ENCODE measurements at places on chromosomes 13 and 19.

DNA sequence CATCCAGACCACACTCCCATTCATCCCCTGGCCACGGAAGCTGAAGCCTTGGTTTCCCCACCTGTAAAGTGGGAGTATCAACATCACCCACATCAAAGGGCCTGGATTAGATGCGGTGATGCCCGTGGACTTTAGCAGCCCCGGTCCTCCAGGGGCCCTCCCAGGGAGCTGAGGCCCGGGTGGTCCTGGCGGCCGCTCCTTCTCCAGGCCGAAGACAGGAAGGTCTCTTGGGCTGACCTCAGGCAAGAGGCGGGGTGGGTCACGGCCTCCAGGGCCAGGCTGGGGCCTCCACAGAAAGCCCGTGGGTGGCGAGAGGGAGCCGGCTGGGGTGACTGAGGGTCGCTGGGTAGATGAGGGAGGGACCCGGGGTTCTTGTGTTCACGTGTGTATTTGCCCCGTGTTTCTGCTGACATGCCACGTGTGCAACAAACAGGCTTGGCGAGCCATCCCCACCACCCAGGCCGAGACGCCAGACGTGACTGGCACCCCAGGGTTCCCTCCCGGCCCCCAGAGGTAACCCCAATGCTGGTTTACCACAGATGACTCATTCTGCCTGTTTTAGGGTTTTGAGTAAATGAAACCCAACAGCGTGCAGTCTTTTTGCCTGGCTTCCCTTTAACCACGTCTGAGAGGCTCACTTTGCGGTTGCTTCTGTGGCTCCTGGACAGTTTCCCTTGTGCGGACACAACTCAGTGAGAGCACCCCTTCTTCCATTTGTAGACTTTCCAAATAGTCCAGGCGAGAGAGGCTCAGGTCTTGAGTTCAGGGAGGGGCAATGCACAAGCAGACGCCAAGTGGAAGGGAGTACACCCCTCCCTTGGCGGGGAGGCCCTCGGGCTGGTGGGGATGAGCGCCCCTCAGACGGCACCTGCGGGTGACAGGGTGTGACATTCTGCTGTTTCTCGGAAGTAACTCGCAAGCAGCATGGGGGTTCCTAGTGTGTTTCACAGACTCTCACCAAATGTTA, 42.9 kb downstream of the C13orf46 start:
- peak; percentile 83 for DNase-seq

GRCh38 chr19:50365434-50366306, at the start of gene NAPSA:
Gene NAPSA (minus strand): TSS chr19:50365639. CDS start chr19:50365621, 18 bp downstream.
- no peak for DNase-seq

- DNase-seq: no peak
Observed at GRCh38 chr19:28883241-28883693, 329.7 kb downstream of the UQCRFS1 start.

DNA sequence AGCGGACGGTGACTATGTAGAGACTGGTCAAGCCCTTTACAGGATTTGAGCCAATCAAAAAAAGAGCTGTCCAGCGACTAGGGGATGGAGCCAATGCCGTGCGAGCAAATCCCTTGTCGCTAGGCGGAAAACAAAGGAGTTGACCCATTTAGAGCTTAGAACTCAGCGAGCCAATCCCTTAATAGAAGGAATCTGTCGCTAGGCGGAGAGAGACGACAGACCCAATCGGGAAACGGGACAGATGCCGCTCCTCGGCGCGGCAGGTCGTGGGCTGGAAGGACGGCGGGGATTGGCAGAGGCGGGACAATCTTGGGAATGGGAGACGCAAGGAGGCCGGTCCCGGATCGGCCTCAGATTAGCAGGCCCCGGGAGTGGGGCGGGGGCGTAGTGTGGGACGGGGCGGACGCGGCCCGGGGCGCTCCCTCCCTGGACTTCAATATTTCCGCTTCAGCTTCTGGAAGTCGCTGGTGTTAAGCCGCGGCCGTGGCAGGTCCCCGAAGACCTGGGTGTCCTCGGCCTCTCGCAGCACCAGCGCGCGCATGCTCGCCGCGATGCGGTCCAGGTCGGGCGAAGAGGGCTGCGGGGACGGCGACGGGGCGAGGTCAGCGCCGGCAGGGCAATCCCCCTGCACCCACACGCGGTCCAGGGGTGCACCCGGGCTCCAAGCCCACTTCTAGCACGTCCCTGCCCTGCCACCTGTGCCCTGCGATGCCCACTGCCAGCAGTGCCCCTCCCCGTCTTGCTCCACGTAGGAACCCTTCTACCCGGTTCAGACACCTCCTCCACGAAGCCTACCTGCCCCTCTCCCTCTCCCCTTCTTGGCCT, 2.3 kb upstream of the PNKP start:
- peak; percentile 99 for DNase-seq

DNA sequence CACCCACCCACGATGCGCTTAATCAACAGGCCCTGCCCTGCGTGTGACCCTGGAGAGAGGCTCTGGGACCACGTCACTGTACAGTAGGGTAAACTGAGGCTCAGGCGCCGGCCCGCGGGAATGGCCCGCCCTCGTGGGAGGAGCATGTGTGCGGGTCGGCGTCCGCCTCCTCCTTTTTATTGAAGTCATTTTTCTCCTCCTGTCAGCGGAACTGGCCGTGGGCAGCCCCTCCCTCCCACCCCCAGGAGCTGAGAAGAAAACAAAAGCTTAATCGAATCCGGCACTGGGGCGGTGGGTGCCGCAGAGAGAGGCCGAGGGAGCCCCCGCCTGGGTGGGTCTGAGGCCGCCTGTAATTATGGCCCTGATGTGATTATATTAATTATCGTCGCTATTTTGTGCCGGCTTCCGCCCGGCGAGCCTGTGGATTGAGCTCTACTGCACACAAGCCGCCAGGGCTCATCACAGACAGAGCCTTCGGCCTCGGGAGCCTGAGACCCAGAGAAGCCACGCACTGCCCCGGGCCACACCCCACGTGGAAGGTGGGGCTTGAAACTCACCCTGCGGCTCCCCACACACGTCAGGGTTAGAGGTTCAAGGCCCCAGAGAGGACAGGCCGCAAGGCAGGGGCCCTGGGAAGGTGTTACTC, 7.0 kb downstream of the C2CD4C start:
- no peak for DNase-seq

- DNase-seq: no peak
Observed at GRCh38 chr13:49419276-49419675, 24.6 kb downstream of the CAB39L start.

DNA sequence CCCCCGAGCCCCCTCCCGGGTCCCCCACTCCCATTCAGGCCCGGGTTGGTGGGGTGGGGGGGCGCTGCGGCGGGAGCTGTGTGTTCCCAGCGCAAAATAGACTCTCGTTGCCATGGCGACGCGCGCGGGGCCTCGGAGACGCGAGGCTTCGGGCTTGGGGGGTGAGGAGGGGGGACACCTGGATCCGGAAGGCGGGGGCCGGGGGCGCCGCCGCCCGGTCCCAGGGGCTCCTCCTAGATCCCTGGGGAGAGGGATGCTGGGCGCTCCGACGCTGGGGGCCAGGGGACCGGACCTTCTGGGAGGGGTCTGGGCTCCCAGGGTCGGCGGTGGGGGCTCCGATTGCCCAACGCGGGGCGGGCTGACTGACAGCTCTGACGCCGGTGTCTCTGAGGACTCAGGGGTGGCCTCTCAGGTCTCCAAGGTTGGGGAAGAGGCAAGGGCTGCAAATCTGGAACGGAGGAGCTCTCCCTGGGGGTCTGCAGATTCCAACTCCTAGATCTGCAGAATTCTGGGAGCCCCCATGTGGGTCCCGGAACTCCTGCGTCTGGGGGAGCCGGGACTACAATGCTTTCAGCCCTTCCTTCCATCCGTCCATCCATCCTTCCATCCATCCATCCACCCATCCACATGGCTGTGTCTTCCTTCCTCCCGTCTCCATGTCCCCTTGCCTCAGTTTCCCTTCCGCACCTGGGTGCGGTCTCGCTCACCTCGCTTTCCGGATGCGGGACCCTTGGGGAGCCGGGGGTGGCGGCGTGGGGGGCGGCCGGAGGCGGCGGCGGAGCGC, 9.1 kb upstream of the SHISA7 start:
- DNase-seq: no peak

DNA sequence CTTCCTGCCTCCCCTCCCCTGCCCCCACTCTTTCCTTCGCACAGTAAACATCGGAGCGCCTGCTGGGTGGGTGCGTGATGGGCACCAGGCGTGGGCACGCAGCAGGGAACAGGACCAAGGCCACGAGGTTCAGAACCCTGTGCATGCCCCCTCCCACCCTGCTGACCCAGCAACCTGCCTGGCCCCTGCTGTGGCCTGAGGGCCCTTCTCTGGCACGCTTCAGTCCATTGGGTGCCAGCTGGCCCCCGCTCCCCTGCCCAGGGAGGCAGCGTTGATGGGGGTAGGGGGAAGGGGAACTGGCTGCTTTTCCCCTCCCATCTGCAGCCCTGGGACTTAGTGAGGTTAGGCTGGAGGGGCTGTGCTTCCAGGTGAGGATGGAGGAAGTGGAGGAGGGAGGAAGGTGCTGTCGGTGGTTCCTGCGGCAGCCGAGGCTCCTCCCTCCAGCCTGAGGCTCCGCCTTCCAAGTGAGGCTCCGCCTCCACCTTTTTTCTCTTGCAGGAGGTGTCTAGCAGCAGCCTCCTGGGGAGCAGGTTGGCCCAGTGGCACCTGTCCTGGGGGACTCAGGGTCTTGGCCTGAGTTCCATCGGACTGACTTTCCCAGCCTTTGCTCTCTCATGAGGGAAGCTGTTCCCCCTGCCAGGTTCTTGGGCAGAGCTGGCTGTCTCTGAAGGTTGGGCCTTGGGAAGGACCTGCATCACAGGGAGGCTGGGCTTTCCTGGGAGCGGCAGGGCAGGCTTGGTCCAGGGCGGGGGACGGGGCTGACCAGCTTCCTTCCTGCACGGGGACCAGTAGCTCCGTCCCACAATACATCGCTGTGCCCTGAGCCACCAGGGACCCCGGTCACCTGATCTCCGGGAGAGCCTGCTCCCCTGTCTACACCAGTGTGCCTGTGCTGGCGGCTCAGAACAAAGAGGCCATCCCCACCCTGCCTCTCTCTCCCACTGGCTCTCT, 7.3 kb downstream of the PIAS4 start:
- DNase-seq: no peak

DNA sequence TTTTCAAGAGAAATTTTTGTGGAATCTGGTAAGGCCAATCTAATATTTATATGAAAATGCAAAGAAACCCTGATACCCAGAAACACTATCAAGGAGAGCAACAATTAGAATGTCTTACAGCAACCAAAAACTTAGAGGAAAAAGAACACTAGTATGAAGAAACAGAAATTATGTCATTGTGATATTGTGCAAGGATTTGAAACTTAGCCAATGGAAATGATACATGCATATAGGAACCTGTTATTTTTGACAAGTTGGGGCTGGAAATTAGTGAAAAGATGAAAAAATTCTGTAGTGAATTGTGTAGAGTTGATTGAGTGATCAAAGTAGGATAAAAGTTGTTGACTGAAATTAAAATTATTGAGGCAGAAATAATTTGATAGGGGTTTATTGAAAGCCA, 792.6 kb upstream of the SLITRK6 start:
- DNase-seq: no peak

DNA sequence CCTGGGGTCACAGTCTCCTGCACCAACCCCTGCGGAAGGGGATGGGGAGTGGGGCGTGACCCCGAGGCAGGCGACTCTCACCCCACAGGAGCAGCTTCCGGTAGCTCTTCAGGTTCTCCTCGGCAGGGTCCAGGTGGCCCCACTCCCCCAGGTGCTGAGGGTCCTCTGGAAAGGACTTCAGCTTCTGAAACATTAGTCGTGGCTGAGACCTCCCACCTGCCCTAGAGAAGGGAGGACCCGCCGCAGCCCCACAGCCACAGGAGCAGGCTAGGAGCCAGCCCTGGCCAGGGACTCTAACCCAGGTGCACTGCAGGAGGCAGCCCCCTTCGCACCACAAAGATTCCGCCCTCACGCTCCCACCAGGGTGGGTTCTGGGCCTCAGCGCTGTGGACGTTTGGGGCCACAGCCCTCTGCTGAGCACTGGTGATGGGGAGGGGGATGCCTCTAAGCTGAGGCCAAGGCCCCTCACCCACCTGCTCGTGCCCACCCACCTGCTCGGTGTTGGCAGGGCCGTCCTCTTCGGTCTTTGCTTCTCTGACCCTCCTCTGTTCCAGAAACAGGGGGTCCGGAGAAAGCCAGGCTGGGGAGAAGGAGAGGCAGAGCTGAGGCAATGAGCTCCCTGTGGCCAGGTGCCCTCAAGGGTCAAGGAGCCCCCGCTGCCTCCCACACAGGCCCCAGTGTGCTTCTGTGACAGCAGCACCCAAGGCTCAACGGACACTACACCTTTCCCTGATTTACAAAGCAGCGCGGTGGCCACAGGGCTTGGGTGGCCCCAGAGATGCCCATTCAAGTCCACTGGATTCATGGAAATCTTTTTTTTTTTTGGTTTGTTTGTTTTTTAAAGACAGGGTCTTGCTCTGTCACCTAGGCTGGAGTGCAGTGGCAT, 11.0 kb downstream of the ZSCAN18 start:
- DNase-seq: no peak

DNA sequence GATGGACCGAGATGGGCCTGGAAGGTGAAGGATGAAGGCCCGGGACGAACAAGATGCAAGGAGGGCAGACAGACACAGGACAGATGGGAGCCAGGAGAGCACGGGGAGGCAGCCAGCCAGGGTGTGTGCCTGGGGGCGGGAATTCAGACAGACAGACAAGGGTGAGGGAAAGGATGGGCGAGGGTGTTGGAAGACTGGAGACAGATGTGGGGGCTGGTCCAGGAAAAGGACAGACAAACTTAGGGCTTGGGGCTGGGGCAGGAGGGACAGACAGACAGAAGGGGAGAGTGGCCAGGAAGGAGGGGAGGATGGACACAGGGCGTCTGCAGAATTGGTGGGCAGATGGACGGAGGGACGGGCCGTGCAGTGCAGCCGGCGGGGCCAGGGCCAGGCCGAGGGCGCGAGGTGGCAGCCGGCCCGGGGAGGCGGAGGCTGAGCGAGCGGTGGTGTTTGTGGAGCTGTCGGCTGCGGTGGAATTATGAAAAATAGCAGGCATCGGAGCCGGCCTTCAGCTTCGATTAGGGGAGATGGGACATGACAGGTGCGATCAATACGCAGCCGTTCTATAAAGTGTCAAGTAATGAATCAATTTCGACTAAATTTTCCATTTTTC, 4.6 kb upstream of the ERFL start:
- no peak for DNase-seq

DNA sequence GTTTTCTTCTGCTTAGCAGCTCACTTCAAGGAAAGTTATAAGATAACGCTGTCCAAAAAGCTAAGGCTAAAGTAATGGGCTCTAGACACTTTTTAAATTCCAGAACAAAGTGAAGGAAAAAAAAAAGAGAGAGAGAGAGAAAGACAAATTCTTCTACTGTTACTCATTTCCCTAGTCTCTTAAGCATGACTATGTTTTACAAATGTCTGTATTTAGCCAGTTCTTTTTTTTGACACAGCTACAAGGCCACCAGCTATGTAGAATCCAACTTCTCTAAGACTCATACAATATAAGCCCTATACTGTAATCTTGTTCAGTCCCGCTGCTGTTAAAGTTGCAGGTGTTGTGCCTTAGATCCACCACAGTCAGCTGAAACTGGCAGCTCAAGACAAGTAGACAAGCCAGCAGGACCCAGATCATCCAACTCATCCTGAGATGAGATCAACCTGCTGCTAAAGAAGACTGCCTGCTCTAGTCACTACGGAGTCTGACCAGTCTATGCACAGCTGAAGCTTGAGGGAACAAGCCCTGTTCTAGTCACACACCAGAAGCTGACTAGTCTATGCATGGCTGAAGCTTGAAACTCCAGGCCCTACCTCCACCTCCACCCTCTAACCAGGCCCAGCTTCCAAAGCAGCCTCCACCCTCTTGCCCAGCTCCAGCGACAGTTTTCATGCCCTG, 10.3 kb upstream of the ZNF83 start:
- no peak for DNase-seq

- DNase-seq: no peak
Observed at GRCh38 chr19:29896802-29897201, 45.2 kb upstream of the URI1 start.

- no peak for DNase-seq
Observed at GRCh38 chr19:28508666-28509065, 704.3 kb downstream of the UQCRFS1 start.

GRCh38 chr19:16397791-16398529, 73.3 kb downstream of the KLF2 start:
- DNase-seq: no peak

Measured in NB4 (cell line).